A549 (cell line): ENCODE measurements at places on chromosomes 3 and 15.

- DNase-seq = no peak
Measured at GRCh38 chr3:51929420-51930003, 12.2 kb downstream of the RRP9 start.

- DNase-seq = no peak
Measured at GRCh38 chr3:16441371-16441875, 72.1 kb downstream of the RFTN1 start.

DNA sequence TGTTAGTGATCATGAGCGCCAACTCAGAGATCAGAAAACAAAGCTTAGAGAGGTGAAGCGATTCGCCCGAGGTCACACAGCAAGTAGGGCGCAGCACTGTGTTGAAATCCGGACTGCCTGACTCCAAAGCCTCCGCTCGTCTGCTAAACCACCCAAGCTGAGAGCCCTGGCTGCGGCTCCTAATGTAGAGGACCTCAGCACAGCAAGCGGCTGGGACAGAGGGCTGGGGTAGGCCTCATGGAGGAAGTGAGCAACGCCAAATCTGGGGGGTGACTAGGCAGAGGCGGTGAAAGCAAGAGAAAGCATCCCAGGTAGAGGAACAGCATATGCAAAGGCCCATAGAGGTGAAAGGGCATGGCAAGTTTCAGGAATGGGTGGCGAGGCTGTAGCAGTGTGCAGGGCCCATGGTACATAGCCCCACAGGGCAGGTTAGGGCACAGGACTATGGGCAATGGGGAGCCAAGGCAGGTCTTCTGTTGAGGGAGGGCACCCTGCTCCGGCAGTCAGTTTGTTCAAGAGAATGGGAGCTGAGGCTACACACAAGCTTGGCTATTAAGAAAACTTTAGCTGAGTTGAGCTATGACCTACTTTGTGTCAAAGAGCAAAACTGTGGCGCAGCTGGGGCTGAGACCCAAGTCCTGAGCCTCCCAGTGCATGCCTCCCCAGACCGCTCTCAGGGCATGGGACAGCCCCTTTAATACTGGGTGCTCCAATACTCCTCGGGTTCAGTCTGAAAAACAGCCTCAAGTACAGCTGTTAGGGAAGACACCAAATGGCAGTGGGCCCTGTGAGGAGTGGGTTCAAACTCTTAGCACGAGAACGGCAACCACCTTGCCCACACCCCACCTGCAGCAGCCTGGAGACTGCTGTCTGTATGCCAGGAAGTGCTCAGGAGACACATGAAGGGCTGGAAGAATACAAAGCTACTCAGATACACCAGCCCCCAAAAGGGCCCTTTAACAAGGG, 988 bp upstream of the CFAP92 start:
- no peak for DNase-seq

DNA sequence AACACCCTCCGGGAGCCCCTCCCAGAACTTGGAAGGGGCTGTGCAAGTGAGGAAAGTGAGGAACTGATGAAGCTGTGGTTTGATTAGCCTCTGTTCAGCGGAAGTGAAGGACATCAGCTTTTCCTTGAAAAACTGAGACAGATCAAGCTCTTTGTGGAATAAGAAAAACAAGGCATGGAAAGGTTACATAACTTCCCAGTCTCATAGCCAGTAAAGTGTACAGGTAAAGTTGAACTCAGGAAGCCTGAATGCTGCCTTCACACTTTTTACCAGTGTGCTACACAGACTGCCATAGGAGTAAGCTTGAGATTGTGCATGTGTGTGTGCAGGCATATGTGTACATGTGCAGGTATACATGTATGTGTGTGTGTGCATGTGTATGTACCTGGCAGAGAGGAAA, 293.2 kb downstream of the FGF12 start:
- no peak for DNase-seq

GRCh38 chr3:115658337-115659181, 35.2 kb downstream of the GAP43 start:
- peak; percentile 58 for DNase-seq

DNA sequence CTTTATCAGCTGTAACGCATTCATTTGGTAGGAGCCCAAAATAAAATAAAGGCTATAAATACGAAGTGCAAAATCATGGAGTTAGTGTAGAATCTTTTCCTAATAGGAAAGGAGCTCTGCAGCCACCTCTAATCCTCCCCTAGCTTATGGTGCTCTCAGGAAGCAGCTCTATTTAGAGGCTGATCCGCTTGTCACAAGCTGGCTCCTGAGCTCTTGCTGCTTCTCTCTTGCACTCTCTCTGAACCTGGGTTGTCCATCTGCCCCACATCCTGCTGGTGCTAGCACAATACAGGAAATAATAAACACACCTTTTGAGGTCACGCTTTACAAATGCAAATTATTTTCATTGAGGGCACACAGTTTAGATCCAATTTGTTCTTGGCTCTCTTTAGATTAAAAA, 37.3 kb upstream of the BFSP2 start:
- no peak for DNase-seq

DNA sequence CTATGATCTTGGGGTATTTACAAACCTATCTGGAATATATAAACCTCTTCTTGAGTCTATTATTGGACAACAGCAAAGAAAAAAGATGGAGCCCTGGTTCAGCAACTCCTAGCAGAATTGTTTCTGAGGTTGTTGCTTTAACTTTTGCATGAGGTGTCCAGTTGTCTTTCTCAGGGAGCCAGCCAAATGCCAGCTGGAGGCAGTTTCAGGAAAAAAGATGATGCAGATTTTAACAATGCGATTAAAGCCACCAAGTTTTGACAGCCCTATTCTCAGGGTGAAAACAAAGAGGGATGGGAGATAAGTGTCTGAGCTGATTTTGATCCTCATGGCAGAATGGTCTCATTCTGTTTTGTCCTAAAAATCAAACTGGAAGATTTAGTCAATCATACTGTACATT, 181.6 kb upstream of the RASGRP1 start:
- DNase-seq = no peak

- DNase-seq = no peak
Measured at GRCh38 chr3:109122690-109123089, 4.8 kb upstream of the MORC1 start.

GRCh38 chr3:29557825-29558224, 277.0 kb downstream of the RBMS3 start:
- no peak for DNase-seq

DNA sequence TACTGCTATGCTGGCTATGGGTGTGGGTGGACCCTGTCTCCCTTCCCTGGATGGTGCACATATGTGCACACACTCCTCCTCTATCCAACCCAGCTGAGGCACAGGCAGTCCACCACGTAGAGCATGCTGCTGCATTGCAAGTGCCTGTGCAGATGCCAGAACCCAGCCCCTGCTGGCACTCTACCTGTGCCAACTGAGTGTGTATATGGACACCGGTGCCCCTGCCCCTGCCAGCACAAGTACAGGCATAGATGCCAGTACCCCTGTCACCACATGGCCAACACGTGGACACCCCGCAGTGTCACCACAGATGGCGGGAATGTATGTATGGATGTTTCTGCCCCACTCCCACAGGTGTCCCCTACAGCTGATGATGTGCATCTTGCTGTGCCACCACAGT, 216.5 kb downstream of the ISL2 start:
- no peak for DNase-seq

DNA sequence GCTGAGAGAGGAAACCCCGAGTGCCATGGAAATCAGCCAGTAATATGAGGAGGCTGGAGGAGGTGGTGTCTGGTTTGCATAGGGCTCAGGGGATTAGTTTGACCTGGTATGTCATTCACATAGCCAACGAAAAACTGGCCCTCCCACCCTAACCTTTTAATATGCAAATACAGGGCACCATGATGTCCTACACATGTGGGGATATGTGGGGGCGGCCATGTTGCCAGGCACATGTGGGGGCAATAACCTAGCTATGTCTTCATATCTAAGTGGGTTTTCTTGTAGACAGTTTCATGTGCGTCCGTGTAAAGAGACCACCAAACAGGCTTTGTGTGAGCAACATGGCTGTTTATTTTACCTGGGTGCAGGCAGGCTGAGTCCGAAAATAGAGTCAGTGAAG, 110.1 kb downstream of the MOBP start:
- no peak for DNase-seq

GRCh38 chr3:65483480-65483879, 555.2 kb downstream of the MAGI1 start:
- DNase-seq = no peak

- DNase-seq = no peak
Measured at GRCh38 chr15:35717721-35718120, 171.8 kb upstream of the DPH6 start.

- no peak for DNase-seq
Measured at GRCh38 chr3:195249057-195249770, 21.7 kb downstream of the XXYLT1 start.

DNA sequence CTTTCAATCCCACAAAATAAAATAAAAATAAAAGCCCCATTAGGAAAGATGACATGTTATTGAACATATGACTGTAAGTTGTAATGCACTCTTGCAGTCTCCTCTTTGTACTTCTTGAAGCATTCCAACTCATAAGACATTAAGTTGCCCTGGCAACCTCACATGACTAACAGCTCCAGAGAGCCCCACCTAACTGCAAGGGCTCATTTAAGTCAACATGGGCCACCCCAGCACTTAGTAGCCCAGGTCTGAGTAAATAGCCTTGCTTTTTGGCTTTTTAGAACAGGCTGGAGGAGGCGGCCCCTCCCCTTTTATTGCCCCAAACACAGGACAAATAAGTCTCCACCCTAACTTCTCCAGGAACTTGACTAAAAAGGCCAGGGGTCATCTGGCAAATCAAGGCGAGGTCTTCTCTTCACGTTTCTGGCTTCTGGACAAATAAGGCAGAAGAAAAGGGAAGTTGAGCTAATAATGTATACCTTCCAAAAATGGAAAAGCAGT, 135.1 kb downstream of the TMCO5A start:
- DNase-seq = peak; percentile 25

GRCh38 chr3:117843356-117843755, 1133.8 kb downstream of the TUSC7 start:
- DNase-seq = no peak

DNA sequence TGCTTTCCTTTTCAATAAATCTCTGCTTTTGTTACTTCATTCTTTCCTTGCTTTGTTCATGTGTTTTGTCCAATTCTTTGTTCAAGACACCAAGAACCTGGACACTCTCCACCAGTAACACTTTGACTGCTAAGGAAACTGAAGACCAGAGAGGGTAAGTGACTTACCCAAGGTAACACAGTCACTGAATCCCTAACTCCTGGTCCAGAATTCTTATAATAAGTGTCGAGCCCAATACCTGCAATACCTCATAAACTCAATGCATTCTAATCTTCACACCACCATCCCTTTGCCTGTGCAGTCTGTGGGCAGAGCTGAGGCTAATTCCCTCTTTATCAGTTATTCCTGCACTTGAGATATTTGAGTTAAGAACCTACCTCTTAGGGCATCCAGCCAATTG, 237.8 kb downstream of the UACA start:
- no peak for DNase-seq

- DNase-seq = no peak
Measured at GRCh38 chr3:85427467-85427866, 468.7 kb downstream of the CADM2 start.

- no peak for DNase-seq
Measured at GRCh38 chr3:26015752-26016151, 225.9 kb downstream of the OXSM start.

- DNase-seq = no peak
Measured at GRCh38 chr15:85500729-85501128, 120.3 kb downstream of the AKAP13 start.

DNA sequence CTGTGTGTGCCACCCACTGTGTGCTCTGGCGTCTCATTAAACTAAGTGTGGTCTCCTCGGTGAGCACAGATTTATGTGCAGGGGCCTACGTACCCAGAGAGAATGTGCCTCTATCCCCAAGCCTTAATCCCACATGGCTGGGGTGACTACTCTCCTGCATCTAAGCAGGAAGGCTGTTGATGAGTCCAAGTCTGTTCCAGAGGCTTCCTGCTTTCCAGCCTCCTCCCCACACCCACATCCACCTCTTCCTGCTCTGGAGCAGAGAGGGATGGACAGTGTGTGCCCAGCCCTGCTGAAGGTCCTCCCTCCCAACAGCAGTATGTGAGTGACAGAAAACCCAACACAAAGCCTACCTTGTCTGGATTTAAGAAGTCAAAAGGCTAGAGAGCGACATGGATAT, 38.8 kb upstream of the BCL2L10 start:
- no peak for DNase-seq

GRCh38 chr15:78778422-78778821, 32.8 kb downstream of the ADAMTS7 start:
- DNase-seq = no peak

DNA sequence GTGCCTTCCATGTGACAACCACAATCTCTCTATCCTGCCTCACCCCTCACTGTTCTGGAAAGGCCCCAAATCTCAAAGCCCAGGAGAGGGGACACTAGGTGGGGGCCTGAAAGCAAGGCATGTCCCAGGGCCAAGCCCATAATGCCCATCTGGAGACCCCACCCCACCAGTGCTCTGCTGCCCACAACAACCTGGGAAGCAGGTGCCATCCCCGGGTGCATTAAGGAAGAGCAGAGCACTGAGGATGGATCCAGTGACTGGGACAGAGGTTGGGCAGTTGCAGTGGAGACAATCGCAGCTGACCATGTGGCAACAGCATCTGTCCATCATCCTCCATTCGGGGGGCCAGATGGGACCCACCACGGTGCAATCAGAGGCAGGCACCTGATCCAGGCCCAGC, 106.2 kb upstream of the PRR20G start:
- DNase-seq = no peak

- DNase-seq = no peak
Measured at GRCh38 chr3:60979461-60980341, 271.6 kb downstream of the FHIT start.

GRCh38 chr3:72517921-72518424, 330.3 kb downstream of the SHQ1 start:
- no peak for DNase-seq

DNA sequence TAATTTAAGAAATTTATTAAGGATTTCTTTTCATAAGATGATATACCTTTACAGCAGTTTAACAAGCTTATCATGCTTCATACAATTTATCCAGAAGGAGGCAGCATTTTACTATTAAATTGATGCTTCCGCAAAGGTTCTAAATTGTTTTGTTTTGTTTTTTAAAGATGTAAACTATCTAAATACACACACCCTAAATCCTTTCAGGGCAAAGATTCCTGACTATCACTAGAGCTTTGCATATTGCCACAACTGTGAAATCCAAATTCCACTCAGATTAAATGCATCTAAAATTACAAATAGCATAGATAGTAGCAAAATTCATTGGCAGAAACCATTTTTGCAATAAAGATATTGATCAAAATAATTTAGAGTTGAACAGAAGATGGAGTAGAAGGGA, 44.5 kb upstream of the CCNL1 start:
- peak; percentile 29 for DNase-seq

DNA sequence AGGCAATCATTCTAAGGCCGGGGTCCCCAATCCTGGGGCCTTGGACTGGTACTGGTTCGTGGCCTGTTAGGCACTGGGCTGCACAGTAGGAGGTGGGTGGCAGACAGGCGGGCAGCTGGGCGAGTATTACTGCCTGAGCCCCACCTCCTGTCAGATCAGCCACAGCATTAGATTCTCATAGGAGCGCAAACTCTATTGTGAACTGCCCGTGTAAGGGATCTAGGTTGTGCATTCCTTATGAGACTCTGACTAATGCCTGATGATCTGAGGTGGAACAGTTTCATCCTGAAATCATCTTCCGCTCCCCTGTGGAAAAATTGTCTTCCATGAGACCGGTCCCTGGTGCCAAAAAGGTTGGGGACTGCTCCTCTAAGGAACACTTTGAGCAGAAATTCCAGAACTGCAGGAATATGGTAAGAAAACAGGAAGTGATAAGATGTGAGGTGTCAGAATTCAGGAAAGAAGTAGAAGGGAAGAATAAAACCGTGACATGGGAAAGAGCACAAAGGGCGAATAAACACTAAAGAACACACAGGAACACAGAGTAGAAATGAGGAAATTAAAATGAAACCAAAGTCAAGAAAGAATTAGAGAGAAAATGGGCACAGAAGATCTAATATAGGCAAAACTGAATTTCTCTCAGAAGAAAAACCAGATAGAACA, 57.6 kb downstream of the PDCD6IP start:
- DNase-seq = no peak
